Karpas-422 (cell line): ENCODE measurements at places on chromosomes 12 and 14.
A peak's percentile ranks its signal among the peaks of the same experiment; 100 is the strongest.

- DNase-seq, result no peak
These were observed 138.5 kb upstream of the SRRM4 start for GRCh38 chr12:118842866-118843265.

DNA sequence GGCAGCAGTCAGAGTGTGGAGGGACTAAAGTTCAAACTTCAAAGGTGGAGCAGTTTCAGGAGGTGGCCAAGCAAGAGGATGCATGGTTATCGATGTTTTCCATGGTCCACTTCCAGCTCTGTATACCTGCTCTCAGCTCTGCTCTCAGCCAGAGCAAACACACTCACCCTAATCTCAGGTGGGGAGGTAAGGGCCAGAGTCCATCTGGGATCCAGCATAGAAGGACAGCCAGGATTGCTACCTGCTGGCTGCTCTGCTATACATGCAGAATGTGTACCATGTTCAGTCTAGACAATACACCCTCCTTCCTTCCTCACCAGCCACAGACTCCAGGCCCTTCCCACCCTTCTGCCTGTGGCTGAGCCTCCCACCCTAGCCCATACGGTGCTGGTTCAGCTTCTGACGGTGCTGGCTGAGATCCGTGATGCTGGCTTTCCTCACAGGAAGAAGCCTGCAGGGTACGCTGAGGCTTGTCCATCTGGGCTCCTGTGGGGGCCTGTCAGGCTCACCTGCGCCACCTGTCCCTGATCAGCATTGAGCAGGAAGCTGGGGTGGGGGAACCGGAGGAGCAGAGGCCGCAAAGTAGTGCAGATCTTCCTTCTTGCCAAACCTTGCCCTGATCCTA lies 2.4 kb downstream of the CBLN3 start:
- no peak for DNase-seq

DNA sequence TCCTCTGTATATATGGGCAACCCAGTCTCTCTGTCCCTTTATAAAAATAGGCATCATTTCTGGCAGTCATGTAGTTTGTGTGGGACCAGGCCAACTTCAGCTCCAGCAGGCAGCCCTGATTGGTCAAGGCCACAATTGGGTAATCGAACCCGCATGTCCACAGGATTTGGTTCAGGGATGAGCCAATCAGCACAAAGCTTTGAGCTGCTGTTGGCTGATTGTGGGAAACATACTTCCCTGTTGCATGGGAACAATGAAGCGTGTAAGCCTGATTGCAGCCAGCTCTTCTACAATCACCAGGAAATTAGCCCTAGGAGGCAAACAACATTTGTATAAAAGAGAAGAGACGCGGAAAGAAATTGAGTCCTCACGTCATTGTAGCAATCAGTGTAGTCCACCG lies 328.6 kb downstream of the PCNX1 start:
- no peak for DNase-seq

- no peak for DNase-seq
These were observed 477.5 kb upstream of the RGS6 start for GRCh38 chr14:71454513-71455332.

DNA sequence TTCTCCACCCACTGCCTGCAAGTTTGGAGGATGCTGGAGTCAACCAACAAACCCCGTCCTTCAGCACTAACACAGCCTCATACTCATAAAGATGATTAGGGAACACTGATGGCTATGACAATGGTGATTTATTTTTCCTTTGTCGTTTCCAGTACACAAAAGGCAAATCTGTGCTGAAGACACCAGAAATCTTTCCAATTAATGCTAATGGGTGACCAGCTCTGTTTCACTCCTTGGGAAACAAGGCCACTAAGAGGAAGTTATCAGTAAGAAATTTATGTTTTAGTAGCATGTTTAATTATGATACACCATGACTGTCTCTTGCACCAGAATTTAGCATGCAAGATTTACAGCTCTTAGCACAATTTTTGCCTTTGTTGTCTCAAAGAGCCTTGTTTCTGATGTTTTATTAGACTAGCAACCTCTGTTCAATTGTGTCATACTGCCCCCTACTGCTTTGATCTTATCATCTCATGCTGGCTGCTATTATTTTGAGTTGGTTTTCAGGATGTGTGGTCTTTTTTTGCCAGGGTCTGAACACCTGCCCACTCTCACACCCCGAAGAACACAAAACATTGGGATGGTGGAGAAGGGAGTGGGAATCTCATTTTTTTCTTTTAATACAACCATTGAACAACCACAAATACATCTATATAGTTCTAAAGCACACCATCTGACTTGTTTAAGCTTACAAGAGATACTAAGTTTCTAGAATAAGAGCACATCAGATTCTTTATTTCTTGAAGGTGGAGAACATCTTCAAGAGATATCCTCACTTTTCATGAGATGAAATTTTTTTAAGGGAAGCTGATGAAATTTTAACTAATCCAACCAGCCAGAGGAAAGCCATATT lies 160.9 kb downstream of the SPTSSA start:
- peak; percentile 84 for DNase-seq

DNA sequence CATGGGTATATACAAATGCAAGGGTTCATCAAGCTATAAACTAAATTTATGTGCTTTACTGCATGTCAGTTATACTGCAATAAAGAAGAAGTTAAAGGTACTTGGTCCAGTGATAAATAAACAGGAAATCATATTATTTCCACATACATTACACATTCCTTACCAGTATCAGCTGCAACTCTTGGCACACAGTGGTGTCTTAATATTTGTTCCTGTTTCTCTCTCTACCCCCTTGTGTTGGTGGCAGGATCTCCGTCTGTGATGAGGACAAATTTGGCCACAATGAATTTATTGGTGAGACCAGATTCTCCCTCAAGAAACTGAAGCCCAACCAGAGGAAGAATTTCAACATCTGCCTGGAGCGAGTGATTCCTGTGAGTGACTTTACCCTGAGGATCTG lies 19.2 kb upstream of the OAS1 start:
- DNase-seq, result no peak

- no peak for DNase-seq
These were observed 1936.8 kb upstream of the SEL1L start for GRCh38 chr14:83470466-83470865.

- DNase-seq, result peak; percentile 90
These were observed 594 bp downstream of the ZCCHC8 start for GRCh38 chr12:122499991-122500684.

DNA sequence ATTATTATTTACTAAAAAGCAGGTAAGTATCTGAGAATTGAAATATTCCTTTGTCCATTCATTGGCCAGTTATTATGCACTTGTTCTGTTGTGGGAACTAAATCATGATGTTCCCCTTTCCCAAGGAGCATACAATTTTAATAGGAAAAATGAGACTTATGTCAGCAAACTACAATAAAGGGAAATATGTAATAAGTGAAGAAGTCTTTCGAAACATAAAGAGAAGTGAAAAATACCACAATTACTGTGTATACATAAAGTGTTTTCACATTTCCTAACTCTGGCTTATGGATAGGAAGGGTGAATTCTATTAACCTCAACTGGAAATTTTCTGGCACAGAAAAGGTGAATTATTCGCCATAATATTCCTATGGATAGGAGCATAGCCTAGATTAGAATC lies 78.4 kb upstream of the DNM1L start:
- DNase-seq, result no peak

DNA sequence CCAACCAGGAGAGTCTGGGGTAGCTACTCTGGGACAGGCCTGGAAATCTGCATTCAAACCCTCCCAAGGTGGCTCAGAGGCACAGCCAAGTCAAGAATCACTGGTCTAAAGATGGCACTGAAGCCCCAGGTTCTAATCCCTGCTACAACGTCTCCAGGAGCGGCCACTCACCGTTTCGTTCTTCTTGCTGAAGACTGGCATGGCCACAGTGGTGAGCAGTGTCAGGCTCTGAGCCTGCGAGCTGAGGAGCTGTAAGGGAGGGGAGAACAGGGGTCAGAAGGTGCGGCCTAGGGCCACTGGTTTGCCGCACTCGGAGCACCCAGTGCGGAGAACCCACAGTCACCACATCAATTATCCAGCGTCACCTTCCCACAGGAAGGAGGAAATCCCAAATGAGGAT lies 38.8 kb downstream of the CACNA2D4 start:
- DNase-seq, result no peak

GRCh38 chr12:98475565-98475908 lies 39.9 kb upstream of the TMPO start:
- DNase-seq, result no peak

- DNase-seq, result no peak
These were observed 52.2 kb downstream of the SSH1 start for GRCh38 chr12:108805136-108805535.

GRCh38 chr14:37253905-37254304 lies 56.2 kb downstream of the MIPOL1 start:
- no peak for DNase-seq

GRCh38 chr14:101932673-101933072 lies 31.7 kb upstream of the DYNC1H1 start:
- no peak for DNase-seq

DNA sequence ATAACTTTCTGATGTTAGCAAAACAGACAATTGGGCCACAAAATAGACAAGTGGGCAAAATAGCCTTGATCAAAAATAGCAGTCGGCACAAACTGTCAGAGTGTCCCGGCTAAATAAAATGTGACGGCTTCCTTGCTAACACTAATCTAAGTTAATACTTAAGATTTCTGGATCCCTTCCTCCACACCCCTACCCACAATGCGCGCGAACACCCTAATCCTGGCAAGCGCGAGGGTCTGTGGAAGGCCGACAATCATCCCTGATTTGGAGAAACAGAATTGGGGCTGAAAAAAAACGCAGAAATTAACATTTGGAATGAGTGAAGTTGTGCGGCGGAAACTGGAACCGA lies 489 bp downstream of the CEP290 start:
- DNase-seq, result no peak

GRCh38 chr14:55881577-55882241 lies 236.5 kb upstream of the PELI2 start:
- DNase-seq, result no peak

- DNase-seq, result no peak
These were observed 8.3 kb downstream of the RNASE6 start for GRCh38 chr14:20789230-20789813.

DNA sequence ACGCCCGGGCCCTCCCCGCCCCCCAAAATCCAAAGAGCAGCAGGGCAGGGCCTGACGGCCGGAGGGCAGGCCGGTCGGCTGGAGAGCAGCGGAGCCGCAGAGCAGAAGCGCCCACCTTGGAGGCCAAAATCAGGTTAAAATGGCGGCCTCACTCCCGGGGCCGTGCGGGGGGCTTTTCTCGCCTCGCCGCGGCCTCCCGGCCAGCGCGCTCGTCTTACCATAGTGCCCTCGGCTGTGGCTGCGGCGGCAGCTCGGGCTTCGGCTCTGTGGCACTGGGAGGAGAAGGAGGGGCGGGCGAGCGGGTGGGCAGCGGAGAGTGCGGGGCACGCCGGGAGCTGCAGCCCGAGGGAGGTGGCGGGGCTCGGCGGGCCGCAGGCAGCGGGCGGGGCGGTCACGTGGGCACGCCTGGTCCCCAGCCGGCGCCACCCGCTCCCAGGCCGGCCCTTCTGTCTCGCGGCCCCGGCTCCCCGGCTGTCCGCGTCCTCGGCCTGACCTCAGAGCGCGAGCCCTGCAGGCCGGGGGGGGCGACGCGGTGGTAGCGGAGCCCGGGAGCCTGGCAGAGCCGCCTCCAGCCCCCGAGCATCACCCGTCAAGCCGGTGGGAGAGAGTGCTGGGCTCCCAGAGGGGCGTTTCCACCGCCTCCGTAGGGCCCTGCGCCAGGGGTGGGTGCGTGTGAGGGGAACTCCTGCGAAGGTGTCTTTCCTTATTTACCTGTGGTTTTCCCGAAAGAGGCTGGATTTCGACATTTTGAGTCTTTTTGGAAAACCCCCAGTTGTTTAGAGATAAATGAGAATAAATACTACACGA lies at the start of gene CFL2:
Gene CFL2, minus strand, starts transcription at position 274 of the 807 bp plus-strand sequence. Its CDS starts 53 bp downstream, at position 221.
- DNase-seq, result peak; percentile 91

GRCh38 chr14:26773906-26774593 lies 176.2 kb upstream of the NOVA1 start:
- DNase-seq, result no peak

- DNase-seq, result no peak
These were observed 163.8 kb upstream of the KITLG start for GRCh38 chr12:88743946-88744685.

DNA sequence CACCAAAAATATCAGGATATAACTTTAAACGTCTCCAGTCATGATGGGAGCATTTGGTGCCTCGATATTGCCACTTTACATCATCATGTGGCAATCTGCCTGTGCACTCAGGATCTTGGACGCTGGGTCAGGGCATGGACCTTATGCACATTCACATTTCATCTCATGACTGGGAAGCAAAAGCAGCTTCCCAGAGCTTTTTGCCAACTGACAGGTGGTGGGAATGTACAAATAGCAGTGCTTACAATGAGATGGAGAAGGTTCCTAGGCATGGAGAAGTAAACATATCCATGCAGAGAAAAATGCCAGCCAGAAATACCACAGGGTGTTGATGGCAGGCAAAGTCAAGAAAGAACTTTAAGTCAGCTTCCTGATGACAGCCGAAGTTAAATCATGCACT lies 30.3 kb downstream of the EFCAB11 start:
- no peak for DNase-seq

DNA sequence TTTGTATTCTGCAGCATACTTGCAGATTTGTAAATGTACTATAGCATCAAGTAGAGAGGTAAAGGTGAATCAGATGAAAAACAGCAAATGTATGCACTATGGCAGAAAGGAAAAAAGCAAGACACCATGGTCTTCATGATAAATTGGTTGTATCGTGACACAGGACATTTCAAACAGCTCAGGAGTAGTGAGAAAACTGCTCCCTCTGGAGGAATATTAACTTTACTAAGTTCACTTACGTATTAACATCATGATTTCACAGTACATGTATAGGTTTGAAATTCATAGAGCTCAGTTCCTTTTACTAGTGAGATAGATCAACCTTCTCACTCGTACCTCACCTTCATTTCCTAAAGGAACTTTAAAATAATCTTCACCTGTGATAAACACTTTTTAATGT lies 6.5 kb downstream of the MBIP start:
- peak; percentile 59 for DNase-seq

GRCh38 chr12:31002999-31003398 lies 70.7 kb upstream of the DDX11 start:
- DNase-seq, result no peak

DNA sequence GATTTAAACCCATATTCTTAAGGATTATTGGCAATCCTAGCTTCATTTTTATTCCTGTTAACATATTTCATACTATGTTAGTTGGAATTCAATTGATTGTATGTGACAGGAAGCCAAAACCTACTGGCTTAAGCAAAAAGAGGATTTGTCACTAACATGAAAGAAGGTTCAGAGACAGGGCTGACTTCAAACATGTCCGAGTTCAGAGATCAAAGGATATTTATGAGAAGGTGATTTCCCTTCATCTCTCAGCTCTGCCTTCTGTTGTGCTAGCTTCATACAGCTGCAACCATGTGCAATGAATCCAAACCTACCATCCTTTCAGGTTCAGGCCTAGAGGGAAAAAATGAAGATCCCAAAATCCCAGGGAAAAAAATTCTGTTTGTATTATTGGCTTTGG lies 349.7 kb downstream of the ATP23 start:
- DNase-seq, result no peak

DNA sequence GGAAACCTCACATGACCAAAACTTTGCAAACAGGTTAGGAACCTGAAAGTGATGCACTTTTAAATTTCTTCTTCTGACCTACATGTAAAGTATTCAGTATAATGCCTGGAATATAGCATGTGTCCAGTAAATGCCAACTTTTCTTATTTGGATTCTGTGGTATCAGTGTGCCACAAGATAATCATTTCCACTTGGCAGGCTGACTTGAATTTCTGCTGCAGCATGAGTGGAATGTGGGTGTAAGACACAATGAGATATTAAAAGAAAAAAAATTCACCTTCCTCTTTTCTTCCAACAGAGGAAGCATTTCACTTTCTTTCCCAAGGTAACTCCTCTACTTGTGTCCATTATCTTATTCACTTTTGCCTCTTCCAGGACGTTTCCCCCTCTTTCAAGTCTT lies 141.9 kb upstream of the PRKD1 start:
- no peak for DNase-seq
